ENCODE measurements at places on chromosomes 1 and 21.

GRCh38 chr1:64984737-64985136 lies 18.4 kb upstream of the JAK1 start:
- no peak for DNase-seq

GRCh38 chr1:202187041-202187671 lies 6.4 kb upstream of the LGR6 start:
- DNase-seq = no peak

GRCh38 chr1:48338257-48338656 lies 115.7 kb downstream of the SLC5A9 start:
- no peak for DNase-seq

GRCh38 chr1:224541901-224542630 lies 74.1 kb upstream of the CNIH3 start:
- DNase-seq = no peak

- no peak for DNase-seq
Measured at GRCh38 chr1:179095924-179096323, 14.1 kb downstream of the TOR3A start.

DNA sequence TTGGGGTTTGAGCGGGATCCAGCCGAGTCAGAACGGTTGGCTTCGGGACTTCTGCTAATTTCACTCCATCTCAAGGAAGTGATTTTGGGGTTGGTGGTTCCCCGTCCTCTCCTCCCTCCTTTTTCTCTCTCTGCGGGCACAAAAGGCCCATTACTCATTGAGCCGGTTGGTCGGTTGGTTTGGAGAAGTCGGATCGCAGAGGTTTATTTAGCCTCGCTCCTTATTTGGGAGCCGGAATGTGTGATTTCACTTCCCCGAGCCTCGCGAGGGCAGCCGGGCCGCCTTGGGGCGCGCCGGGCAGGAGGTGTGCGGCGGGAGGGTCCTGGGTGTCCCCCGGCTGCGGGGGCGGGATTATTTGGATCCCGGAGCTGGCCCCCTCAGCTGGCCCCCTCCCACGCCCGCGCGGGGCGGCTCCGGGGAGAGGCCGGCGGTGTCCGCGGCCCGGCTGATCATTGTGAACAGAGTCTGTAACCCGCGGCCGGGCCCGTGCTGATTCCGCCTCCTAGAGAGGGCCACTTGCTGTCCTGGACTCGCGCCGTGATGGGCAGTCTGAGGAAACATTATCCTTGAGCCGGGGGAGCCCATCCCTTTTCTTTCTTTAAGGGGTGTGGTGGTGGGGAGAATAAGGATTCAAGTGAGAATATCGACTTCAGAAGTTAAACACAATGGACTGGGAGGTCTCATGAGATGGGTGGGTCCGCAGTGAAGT lies 1.2 kb downstream of the MAPKAPK2 start:
- DNase-seq = peak; percentile 65

DNA sequence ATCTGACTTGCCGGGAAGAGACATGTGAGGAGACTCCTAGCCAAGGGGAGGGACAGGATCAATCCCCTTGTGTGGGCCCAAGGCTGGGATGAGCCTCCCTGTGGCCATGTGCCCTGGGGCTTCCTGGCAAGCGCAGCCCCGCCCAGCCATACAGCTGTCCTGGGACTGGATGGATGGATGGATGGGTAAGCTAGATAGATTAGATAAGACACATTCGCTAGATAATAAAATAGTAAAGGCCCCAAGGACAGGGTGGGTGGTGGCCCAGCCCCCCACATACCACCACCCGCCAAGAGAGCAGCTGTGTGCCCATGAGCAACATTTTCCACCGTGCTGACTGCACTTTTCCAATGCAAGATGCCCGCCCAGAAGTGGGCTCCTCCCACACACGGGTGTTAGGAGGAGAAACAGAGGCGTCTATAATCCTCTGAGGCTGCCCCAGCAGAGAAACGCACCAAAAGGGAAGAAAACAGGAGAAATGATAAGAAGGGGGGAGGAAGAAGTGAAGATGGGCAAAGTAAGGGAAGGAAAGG lies 25.1 kb downstream of the ZBTB17 start:
- peak; percentile 77 for DNase-seq

DNA sequence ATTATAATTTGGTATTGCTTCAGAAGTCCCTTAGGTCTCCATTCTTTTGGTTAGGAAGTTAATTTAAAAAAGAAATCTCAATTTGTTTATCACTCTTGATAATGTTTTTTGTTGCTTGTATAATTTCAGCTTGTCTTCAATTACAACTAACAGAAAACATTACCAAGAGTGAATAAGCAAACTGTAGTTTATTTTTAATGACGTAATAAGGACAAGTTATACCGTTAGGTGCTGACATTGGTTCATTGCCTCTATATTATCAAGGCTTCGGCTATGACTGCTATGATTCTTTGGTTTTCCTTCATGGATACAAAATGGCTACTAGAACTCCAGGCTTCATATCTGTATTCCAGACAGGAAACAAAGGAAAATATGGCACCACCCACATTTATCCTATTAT lies 220.6 kb downstream of the PTGER3 start:
- DNase-seq = no peak

DNA sequence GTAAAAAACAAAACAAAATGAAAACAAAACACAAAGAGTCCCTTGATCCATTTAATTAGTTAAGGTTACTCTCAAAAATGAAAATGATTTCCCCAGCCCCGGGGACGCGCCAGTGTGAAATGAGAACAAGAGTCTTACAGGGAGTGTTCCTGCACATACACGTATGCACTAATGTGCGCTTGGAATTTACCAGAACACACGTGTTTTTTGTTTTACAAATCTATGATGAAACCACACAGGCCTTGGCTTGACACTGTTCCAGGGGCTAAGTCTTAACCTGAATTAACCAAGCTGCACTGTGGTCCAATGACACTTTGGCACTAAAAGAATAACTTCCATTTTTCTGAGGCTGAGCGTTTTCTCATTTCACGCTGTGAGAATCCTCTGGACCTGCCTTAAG lies 63.7 kb downstream of the SLC45A1 start:
- peak; percentile 61 for DNase-seq

DNA sequence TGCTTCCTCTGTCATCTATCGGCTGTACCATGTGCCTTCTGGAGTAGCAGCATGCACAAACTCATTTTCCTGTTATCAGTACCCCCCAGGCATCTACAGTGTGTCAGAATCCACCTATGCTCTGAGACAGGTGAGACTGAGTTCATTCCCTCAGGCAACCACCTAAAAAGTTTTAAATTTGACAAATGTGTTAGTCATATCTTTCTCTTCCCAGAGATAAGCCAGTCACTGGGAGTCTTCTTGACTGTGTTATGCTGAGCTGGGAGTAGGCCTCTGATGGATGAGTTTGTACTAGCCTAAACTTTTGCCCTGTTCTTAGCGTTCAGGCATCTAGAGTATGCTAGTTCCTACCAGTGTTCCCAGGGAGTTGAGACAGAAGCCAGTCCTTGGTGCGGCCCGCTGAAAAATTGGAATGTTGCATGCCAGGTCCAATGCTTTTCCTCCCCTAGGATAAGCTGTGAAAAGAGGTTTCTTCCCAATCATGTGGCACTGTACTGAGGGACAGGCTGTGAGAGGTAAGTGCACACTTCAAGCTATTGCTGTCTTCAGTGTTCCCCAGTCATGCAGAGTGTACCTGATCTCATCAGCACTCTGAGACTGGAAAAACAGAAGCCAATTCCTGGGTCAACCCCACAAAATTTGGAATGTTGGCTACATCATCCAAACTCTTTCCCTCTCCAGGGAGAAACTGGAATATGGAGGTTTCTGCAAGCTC lies 1202.3 kb downstream of the NCAM2 start:
- DNase-seq = no peak

GRCh38 chr1:85584923-85585322 lies 4.4 kb downstream of the CCN1 start:
- DNase-seq = peak; percentile 79

DNA sequence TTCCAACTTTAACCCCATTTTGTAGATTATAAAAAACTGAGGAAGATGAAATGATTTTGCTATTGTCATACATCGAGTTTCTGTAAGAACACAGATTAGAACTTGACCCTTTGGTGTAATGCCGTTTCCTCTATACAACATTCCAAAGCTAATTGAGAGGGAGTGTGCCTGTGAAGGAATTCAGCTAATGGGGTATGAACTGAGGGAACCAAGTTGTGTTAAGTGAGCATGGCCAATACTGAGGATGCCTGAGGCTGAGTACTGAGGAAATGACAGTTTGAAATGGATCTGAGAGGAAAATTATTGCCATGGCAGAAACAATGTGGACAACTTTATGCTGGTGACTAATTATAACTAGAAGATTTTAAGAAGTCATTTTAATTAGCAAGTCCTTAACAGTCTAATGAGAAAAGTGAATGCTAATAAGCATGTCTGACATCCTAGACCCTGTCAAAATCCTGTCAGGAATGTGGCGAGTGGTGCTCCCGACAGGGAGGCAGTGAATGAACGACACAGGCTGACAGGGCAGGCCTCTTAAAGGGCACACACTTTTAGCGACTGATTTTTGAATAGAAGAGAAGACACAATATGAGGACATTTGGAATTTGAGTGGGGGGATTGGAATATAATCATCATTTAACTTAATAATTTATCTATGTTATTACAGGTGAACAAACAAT lies 262.5 kb downstream of the HLX start:
- no peak for DNase-seq

- DNase-seq = no peak
Measured at GRCh38 chr1:181497870-181498269, 14.6 kb downstream of the CACNA1E start.

DNA sequence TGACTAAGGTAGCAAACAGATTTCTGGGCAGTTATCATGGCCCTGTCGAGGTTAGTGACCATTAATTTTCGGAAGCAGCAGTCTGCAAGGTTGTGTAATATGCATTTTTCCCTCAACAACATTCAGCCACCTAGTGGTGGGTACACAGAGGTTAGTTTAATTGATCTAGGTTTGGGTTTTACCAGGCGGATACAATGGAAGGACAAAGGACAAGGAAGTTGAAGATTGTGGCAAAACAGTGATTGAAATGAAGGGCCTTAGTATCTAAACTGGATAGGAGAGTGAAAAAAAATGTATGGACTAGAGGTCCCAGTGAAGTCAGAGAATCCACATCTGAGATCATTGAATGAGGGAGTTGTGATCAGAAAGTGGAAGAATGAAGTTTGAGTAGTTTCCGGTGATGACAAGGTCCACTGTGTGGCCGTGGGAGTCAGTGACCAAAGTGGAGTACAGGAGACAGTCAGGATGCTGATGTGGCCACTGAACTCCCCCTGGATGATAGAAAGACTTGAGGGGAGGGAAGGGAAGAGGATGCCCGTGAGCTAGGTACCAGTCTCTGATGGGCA lies 2.8 kb downstream of the ARMH1 start:
- DNase-seq = peak; percentile 60

DNA sequence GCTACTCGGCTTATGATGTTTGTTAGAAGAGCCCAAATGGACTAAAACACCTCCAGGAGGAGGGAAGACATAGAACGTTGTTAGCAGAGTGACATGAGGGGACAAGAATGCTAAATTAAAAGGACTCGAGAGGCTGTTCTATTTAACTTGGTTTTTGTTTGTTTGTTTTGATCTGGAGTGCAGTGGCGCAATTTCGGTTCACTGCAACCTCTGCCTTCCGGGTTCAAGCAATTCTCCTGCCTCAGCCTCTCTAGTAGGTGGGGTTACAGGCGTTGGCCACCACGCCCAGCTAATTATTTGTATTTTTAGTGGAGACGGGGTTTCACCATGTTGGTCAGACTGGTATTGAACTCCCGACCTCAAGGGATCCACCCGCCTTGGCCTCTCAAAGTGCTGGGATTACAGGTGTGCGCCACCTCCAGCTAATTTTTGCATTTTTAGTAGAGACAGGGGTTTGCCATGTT lies 5.1 kb upstream of the HNRNPU start:
- DNase-seq = no peak

DNA sequence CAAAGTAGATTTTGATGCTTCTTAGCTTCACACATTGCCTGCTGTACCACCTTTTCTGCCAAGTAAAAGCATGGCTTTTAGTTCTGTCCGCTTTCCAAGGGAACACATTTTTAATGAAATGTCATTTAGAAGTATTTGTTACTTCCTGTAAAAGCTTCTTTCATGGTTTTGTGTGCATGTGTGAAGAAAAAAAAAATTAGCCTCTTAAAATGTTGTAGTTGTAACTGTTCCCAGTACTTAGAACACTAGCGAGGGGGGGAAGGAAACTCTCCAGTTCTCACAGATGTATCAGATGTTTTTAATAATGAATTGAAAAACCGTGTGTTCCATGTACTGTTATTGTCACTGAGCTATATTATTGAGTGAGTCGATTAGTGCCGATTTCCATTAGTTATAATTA lies 568.3 kb upstream of the ADGRL2 start:
- peak; percentile 68 for DNase-seq

DNA sequence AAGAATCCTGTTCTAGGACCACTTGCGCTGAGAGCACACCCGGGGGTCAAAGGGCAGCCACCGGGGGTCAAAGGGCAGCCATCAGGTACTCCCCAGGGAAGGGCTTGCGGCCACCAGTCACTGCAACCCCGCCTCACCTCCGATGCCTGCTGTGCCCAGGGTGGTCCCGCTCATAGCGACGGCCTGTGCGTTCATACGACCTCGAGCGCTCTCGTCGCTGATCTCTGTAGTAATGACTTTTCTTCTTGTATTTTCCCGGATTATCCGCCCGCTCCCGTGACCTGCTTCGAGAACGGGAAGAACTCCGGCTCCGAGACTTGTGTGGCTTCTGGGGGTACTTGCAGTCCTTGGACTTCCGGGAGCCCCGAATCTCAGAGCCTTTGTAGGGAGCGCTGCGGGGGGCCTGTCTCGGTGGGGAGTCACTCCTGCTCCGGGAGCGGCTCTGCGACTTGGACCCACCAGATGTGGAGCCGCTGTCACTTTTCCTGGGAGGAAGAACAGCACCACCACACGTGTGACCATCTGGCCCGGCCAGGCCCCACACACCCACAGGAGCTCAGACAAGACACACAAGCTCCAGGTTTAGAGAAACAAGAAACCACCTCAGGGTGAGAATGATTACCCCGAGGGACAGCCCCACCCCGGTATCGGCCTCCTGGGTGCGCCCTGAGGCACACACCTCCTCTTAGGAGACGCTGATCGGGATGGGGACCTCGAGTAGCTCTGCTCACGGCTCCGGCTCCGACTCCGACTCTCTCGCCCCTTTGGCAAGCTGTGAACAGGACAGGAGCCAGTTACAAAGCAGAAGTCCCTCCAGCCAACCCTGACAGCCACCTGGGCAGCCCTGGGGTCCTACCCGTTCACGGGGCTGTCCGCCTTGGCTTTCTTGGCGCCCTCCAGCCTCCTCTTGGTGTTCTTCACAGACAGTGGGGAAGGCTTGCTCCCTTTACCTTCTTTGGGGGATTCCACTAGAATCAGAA lies 11.7 kb downstream of the CCNL2 start:
- no peak for DNase-seq

DNA sequence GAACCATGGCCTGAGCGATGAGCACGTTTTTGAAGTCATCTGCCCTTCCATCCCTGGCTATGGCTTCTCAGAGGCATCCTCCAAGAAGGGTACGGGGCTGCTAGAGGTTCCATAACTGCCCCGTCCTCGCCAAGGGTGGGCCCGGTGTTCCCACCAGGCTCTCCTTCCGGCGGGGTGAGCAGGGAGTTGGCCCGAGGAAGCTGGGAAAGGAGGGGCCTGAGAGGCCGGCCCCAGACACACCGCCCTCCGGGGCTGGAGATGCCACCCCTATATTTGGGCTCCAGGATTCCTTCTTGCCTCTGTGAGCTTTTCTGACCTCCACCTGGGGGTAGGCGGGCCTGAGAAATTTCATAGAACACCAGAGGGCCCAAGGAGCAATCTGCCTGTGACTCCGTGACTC lies 28.9 kb downstream of the EPHX1 start:
- DNase-seq = no peak

GRCh38 chr1:41709873-41710272 lies 208.8 kb downstream of the HIVEP3 start:
- DNase-seq = no peak

- DNase-seq = no peak
Measured at GRCh38 chr1:114107474-114108435, 45.9 kb downstream of the SYT6 start.

- DNase-seq = no peak
Measured at GRCh38 chr1:193062698-193063463, 3.5 kb downstream of the RO60 start.
